ENCODE measurements at places on chromosomes 11 and 22.

GRCh38 chr11:128342511-128343134 lies 244.7 kb downstream of the ETS1 start:
- DNase-seq: no peak

GRCh38 chr22:36267058-36267457 lies 14.1 kb downstream of the APOL1 start:
- no peak for DNase-seq

DNA sequence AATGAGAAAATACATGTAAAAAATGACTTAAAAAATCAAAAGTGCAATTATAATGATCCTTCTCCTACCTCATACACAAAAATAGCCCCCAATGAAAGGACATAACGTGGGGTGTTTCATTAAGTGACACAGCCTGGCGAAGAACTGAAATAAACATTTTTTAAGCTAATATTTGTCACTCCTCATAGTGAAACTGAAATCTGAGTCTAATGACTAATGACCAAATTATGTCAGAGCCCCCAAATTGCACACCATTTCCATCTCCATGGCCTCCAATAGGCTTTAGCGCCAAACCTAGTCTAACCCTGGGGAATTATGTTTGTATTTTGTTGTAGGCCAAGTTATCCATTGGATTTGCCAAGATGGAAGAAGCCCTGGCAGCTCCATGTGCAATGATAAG lies 119.1 kb downstream of the WT1 start:
- no peak for DNase-seq

GRCh38 chr11:13104619-13105236 lies 95.6 kb downstream of the RASSF10 start:
- DNase-seq: no peak

GRCh38 chr22:49101225-49101624 lies 726.4 kb downstream of the BRD1 start:
- no peak for DNase-seq

- DNase-seq: no peak
These were observed 10.7 kb upstream of the GTSE1 start for GRCh38 chr22:46286006-46286405.

- no peak for DNase-seq
These were observed 10.6 kb upstream of the PAX6 start for GRCh38 chr11:31821766-31822165.

GRCh38 chr22:27370987-27371386 lies 430.6 kb downstream of the MN1 start:
- no peak for DNase-seq

GRCh38 chr11:40186437-40187263 lies 1272.8 kb downstream of the LRRC4C start:
- no peak for DNase-seq

DNA sequence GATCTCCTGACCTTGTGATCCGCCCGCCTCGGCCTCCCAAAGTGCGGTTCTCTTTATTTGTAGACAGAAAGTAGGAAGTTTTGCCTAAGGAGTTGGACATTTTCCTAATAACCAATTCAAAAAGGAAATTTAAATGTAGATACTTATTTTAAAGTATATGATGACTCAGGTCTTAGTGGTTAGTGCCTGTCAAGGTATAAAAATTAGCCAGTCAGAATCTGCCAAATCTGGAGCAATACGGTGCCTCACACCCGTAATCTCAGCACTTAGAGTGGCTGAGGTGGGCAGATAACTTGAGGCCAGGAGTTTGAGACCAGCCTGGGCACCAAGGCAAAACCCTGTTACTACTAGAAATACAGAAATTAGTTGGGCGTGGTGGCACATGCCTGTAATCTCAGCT lies 86.7 kb upstream of the RASSF10 start:
- no peak for DNase-seq

DNA sequence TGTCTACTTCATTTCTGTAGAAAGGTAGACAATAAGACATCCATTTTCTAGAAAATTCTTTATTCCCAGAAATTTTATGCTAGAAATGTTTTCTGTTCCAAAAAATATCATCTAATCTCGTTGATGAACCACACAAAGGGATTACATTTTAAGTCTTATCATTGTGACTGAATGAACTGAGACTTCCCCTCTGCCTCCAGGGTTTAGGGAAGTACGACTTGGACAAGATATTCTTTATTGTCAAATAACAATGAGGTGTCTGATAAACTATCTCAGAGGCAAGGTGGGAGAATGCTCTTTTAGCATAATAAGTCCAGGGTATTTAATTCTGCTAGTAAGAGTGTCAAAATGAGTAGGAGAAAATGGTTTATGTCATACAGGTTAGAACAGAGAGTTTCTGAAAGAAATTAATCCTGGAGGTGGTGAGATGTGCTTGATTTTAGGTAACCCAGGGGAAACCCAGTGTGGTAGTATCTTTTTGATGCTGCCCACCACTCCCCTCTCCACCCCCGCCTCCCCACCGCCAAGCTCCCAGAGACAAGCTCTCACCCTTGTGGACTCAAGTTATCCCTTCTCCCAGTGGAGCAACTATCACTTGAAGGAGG lies 100.6 kb downstream of the CD44 start:
- DNase-seq: no peak

- DNase-seq: no peak
These were observed 3.0 kb downstream of the SMTN start for GRCh38 chr22:31083923-31084810.

DNA sequence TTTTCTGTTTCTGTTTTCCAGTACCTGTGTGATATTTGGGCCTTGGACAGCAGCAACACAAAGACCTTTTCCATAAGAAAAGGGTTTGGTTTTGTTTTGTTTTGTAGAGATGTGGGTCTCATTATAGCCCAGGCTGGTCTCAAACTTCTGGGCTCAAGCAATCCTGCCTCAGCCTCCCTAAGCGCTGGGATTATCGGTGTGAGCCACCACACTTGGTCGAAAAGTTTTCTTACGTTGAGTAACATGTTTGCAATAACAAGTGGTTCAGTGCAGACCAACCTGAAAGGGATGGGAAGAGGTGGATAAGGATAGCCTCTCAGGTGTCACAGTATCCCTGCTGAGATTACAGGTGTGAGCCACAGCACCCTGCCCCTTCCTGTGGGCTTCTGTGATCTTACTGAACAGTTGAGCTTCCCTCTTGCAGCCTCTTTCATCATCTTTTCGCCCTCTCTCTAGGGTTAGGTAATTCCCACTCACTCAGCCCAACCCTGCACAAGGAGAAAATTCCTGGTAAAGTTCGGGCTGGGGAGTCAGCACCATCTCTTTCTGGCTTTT lies 3.5 kb upstream of the MRPL48 start:
- no peak for DNase-seq

GRCh38 chr22:40238425-40239344 lies 61.0 kb downstream of the TNRC6B start:
- no peak for DNase-seq

- DNase-seq: no peak
These were observed 11.6 kb downstream of the TOLLIP start for GRCh38 chr11:1297576-1298473.

Measured in NCI-H2171 (cell line).